SK-MEL-5 (cell line): ENCODE measurements at places on chromosomes 12 and 14. TPM values are rescaled to one million over a fixed set of nuclear protein-coding genes. Genes with fewer than 3 reads are reported as not detected.

GRCh38 chr12:110134691-110135411 is 10.7 kb downstream of the IFT81 start:
- DNase-seq, result peak; percentile 90

DNA sequence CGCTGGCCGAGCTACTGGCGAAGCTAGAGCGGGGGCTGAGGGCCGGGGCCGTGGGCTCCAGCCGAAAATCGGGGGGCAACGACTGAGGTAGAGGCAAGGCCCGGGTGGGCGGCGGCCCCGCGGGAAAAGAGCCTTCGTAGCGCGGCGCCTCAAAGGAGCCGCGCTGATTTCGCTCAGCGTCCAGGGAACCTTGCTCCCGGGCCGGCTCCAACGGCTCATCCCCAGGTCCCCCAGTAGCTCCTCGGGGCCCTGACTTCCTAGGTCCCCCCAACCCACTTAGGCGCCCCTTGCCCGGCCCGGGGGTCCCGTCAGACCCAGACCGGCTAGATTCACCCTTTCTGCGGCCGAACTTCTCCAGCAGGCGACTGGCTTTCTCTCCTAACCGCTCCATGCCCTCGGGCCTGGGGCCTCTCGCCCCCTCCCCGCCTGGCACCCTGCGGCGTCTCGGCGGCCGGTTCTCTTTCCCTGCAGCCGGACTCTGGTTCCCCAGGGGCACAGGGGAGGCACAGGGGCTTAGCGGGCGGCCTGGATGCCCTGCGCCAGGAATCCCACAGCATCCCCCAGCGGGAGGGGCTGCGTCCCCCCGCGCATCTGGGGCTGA is 375 bp downstream of the AJUBA start:
- no peak for DNase-seq

GRCh38 chr14:43308421-43309110 is 1198.5 kb downstream of the FSCB start:
- DNase-seq, result no peak

- DNase-seq, result no peak
Observed at GRCh38 chr12:22899184-22899583, 274.2 kb downstream of the ETNK1 start.

DNA sequence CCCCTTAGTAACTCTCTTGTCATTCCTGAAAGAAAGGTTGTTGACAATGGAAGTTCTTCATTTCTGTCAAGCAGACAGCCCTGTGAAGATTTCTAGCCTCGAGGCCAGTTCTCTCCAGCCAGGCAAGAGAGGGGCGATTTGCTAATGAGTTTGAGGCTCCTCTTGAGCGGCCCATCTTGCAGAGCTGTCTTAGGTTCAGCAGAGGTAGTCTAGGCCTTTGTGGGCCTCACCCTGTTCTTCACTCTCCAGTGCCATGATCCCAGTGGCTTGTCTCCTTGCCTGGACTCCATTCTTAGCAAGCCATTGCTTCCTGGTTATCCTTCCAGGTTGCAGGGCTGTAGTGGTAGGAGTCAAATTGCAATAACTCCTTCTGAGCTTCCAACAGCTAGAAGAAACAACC is 9.7 kb downstream of the TPH2 start:
- no peak for DNase-seq

GRCh38 chr12:52628841-52629240 is 10.5 kb upstream of the KRT73 start:
- DNase-seq, result no peak

- DNase-seq, result no peak
Observed at GRCh38 chr12:109830718-109831117, 2.5 kb downstream of the TRPV4 start.

GRCh38 chr14:54877015-54877702 is 25.5 kb downstream of the GCH1 start:
- no peak for DNase-seq

DNA sequence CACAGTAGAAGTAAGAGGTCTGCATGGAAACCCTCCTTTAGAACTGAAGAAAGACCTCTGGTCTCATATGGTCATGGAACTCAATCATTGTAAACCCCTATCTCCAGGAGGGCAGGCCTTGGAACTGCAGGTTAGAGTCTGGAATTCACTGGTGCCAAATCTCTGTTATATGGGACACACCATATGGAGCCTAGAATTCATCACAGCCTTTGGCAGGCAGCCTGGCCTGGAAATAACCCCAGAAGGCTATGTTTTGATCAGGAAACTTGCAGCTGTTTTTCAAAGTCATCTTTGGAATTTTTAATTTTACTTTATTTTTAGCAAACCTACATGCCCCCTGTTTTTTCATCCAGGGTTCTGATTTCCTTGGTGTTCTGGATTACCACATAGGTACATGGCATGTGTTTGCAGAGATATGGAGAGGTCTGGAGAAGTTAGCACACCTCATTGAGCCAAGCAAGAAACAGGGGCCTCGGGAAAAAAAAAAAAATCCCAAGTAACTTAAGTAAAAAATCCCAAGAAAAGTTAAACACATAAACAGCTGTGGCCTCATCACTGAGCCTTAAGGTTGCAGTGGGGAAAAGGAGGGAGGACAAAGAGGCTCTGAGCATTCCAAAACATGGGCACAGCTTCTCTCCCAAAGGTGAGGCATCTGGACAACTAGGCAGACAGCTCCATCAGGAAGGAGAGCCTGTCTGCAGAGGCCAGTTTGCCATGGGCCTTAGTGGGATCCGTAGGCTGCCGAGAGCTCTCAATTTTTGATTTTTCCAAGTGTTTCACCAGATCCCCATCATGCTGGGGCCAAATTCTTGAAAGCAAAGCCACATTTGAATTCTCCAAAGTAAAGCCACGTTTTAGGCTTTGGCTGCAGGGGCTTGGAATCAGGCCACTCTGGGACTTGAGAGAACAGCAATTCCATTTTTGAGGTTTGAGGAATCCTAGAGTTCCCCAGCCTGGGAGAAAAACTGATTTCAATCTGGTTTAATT is 339.6 kb upstream of the TBX3 start:
- DNase-seq, result no peak

GRCh38 chr12:1995205-1995896 is 8.9 kb downstream of the DCP1B start:
- DNase-seq, result no peak

DNA sequence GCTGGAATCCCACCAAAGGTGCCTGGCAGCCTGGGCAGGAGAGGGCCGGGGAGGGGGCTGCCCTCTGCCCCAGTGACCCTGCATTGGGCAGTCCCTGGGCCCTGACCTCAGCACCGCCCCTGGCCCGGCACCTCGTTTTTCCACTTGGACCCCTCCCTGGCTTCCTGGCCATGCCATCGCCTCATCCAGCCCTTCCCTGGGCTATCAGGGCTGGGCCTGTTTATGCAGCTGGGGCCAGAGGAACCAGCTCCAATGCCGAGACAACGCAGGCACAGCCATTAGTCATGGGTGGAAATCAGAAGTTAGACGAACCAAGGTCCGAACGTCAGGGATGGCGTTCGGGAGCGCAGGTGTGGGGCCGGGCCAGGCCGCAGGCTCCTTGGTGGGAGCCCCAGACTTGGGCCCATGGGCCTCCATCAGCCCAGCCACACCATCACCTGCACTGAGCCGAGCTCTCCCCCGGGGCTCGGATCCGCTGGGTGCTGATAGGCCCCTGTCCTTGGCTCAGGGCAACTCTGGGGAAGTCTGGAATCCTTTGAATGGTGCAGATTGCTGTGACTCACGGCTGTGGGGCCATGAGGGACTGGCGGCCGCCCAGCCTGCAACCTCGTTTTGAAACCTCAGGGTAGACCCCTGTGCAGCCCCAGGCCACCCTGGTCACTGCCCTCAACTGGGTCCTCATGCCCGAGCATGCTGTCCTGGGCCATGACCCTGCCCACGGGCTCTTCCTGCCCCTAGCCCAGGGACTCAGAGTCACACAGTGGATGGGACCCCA is 169.4 kb downstream of the KIF26A start:
- no peak for DNase-seq

The SAMD15 gene
- 1.4 and 2.0 TPM in 2 replicates for total RNA-seq

The PLEK2 gene
- total RNA-seq, result 0.55 and 0.69 TPM in 2 replicates

The PLEKHH1 gene
- 143 and 156 TPM in 2 replicates for total RNA-seq

The GLIPR1L2 gene
- total RNA-seq, result not detected in 2 replicates

The GPR137C gene
- total RNA-seq, result 0.32 and 0.40 TPM in 2 replicates
